Parietal lobe (tissue), 2 donors: ENCODE measurements at places on chromosomes 6 and 20. TPM values are rescaled to one million over a fixed set of nuclear protein-coding genes. Genes with fewer than 3 reads are reported as not detected.

RAMACL gene
- total RNA-seq, result 11.9 TPM

OSBPL2 gene
- 45.1 TPM for total RNA-seq

SLC26A8 gene
- 3.8 TPM for total RNA-seq

ZCCHC3 gene
- total RNA-seq, result 15.7 TPM

FILIP1 gene
- 2.2 TPM for total RNA-seq
